Epithelial cell of umbilical artery (primary cell): ENCODE measurements at places on chromosomes 1 and 21. TPM values are rescaled to one million over a fixed set of nuclear protein-coding genes. Genes with fewer than 3 reads are reported as not detected.

Gene PDZK1
- total RNA-seq = not detected in 2 replicates

Gene PLEKHO1
- total RNA-seq = 48.4 and 50.2 TPM in 2 replicates

Gene UBE2Q1
- total RNA-seq = 29.6 and 32.8 TPM in 2 replicates

Gene MCOLN2
- not detected in 2 replicates for total RNA-seq

Gene INSRR
- not detected in 2 replicates for total RNA-seq

Gene MXRA8
- 1.6 and 2.1 TPM in 2 replicates for total RNA-seq

Gene TNNT2
- not detected in 2 replicates for total RNA-seq

Gene OR2G6
- total RNA-seq = not detected in 2 replicates

Gene APOBEC4
- not detected in 2 replicates for total RNA-seq

Gene PLPPR4
- total RNA-seq = not detected in 2 replicates

Gene KRTAP10-6
- total RNA-seq = not detected in 2 replicates

Gene GOLT1A
- total RNA-seq = 0.46 TPM in 1 of 2 replicates, not detected in the other
